Stimulated activated CD4-positive, alpha-beta T cell treated with anti-CD3 and anti-CD28 coated beads, Interleukin-1b, Interleukin-23, amount 100 ng/mL, for 4 hours (primary cell): ENCODE measurements at places on chromosomes 12 and 14.
A peak's percentile ranks its signal among the peaks of the same experiment; 100 is the strongest.

DNA sequence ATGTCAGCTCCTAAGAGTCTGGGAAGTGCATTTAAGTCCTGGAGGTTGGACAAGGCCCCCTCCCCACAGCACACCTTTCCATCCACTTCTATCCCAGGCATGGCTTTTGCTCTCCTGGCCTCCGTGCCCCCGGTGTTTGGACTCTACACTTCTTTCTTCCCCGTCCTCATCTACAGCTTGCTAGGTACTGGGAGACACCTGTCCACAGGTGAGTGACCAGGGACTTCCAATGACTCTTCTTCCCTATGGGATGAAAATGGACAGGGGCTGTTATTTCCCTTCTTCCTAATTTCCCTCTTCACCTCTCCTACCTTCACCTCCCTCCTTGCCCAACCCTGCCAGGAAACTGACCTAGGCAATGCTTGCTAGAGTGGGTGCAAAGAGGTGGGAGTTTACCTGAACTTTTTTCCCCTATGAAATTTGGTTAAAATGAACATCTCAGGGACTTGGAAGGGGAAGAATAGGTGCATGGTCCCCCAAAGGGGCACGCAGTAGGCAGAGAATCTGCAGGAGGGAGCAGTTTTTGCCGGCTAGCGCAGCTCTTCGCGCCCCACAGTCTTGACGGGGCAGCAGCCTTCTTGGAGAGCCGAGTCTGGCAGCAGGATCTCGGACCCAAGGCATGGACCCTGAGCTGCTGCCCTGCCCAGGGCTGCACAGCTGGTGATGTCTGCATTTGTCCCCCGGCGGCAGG lies 9.2 kb downstream of the ARHGEF25 start:
- DNase-seq = no peak

GRCh38 chr12:67748743-67749040 lies 100.1 kb downstream of the DYRK2 start:
- DNase-seq = no peak

GRCh38 chr14:103206836-103207387 lies 83.7 kb downstream of the TNFAIP2 start:
- DNase-seq = no peak

DNA sequence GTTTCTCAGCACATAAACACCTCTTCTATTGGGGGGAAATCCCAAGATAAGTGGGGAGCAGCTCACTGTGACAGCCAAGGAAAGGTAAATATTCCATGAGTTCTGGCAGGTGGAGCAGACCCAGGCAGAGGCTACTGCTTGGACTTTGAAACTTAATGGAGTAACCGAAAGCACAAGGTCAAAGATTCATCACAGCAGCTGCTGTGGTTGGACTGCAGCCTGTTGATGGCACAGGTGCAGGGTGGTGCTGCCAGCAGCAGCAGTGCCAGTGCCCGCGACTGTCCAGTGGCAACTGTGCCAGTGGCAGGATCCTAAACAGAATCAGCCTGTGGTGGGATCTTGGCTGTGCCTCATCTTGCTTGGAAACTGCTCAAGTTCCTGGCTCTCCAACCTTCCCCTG lies 81.4 kb upstream of the ARID2 start:
- no peak for DNase-seq

DNA sequence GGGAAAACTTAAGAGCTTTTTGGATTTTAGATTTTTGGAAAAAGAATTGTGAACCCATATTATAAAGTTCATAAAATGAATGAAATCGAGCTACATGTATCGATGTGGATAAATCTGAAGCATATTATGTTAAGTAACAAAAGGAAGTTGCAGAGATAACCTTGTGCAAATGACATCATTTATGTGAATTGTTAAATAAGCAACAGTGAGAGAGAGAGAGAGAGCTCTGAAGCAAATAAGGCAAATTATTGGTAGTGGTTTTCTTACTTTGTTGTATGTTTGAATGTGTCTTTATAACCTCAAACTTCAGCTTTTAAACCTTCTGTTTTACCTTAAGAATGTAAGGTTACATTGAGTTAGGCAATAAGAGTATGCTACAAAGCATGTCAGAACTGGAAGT lies 78.8 kb downstream of the ERC1 start:
- DNase-seq = no peak

DNA sequence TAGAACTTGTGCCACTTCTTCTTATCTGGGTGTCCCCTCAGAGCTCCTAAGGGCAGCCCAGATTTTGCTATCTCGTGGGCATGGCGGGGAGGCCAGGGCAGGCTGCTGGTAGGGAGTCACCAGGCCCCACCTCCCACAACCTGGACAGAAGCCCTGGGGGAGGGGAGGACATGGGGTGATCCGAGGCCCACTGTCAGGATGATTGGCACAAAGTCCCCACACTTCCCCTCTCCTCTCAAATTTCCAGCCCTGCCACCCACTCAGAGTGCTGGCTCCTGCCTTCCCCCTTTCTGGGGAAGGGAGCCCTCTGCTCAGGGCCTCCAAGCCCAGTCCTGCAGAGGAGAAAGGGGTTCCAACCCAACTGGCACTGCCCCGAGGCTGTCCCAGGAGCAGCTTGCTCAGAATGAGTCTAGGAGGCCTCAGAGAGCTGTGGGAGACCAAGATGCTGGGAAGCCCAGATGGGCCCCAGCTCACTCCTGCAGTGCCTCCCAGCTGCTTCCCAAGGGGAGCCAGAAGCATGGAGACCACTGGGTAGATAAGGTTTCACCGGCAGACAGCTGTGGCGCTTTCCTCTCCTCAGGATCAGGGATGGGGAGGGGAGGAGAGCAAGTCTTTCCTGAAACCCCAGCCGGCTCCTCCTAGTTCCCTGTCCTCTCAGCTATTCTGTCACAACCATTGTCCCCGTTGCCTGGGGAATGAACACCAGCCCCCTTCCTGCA lies 82.8 kb downstream of the B4GALNT3 start:
- DNase-seq = no peak

DNA sequence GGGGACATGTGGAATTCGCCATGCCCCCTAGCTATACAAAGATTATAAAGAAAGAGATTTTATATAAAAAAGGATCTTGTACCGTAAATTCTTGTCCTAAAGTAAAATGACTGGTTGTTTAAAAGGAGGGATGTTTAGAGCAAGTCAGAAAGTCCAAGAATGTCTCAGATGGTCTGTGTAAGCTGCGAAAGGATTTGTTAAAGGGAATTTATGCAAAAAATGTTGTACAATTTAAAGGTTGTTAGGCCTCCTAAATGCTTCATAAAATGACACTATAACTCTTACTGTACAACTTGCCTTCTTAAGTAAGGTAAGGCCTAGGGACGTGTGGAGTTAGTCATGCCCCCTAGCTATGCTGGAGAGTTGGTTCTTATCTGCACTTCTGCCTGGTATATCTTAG lies 237.6 kb downstream of the KCNH5 start:
- no peak for DNase-seq

DNA sequence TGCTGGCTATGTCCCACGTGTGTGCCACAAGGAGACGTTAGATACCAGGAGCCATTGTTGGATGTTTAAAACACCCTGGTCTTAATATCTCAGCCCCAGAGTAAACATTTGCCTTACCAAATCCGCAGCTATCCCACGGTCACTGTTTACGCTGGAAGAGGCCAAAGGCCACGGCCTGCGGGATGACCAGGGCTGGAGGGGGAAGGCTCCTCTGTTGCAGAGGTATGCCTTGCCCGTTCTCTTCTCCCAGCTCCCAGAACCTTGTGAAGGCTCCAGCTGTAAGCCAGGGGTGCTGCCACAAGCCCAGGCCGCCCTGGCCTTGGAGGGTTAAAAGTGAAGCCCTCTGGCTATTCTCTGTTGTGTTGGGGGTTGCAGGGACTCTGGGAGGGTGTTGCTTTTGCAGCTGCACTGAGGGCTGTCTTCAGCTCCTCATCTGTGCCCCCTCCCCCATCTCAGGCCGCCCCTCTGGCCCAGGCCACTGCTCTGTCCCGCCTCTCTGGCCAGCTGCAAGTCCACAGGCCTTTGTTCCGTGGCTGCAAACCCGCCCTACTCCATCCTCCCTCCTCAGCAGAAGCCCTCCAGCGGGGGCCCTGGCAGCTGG lies 2.5 kb downstream of the PLEKHG3 start:
- DNase-seq = no peak

GRCh38 chr14:63692310-63693020 lies 35.4 kb downstream of the SGPP1 start:
- no peak for DNase-seq

DNA sequence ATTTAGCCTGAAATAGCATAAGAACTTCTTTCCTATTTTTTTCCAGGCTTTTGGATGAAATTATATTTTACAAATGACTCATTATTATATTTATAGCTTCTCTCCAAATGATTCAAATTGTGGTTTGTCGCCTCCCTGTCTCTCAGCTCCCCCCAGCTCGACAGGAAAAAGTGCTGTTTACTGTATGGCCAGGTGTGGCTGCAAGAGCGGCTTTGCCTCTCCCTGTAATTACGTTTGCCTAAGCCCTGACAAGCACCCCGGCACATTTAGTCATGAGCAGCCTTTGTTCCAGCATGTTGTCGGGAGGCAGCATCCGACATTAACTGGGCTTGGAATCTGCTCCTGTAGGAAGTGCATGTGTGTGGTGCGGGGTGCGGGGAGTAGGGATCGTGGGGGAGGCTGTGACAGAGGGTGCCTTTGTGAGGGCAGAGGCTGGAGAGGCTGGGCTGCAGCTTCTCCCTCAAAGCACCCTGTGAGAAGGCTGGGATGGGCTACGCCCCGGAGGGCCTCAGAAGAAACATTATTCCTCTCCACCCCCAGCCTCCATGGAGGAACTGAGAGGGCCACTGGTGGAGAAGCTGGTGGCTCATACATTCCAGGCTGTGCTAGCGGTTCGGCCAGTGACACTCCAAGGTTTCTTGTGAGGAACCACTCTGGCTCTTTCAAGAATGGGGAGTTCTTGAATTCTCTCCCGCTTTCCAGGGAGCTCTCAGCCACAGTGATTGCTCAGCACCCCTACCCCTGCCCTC lies 42.1 kb upstream of the CTDSP2 start:
- DNase-seq = no peak

DNA sequence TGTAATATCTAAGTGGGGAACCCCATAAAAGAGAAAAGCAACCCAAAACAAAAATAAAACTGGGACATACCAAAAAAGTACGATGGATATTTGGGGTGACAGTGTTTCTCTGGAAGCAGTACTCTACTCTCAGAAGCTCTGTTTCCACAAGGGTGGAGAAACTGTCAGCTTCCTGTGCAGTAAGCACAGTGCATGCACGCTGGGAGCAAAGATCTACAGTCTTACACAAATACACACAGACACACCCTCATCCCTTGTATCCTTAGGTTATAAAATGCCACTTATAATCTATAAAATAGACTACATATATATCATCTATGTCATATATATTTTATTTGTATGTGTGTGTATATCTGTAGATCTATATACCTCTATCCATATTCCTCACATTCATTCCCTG lies 225.8 kb upstream of the SOX5 start:
- no peak for DNase-seq

GRCh38 chr12:6229224-6230218 lies 29.3 kb downstream of the CD9 start:
- no peak for DNase-seq

DNA sequence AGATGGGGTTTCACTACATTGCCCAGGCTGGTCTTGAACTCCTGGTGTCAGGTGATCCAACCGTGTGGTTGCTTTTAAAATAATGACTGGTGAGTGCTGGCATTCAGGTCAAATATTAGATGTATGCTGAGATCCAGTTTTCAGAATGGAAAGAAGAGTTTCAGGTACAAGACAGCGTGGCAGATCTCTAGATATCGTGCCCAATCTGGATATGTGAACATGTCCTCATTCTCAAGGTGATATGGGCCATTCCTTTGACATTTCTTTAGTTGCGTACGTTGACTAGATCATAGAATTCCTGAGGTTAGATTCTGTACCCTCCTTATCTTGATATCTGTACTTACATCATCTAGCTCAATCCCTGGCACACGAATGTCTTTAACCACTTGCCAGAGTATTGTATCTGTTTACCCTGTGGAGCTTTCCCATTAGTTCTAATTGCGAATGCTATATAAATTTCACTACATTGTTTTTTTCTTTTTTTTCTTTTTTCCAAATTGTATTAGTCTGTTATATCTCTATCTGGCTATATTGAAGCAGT lies 80.2 kb downstream of the ANO6 start:
- no peak for DNase-seq

DNA sequence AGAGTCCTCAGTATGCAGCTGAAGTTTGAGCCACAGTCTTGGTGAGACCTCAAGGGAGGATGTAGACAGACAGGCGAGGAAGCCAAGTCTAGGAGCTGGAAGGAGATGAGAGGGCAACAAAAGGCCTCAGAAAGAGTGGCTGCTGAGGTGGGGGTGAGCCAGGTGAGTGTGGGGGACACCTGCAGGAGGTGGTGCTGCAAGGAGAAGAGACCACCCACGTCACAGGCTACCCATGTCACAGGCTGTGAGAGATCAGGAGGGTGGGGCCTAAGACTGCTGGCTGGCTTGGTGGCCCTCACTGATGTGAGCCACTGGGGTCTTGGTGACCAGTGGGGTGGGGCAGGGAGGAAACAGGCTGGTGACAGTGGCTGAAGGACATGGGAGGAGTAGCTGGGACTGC lies 97.3 kb downstream of the KIF26A start:
- no peak for DNase-seq

GRCh38 chr12:75655315-75655806 lies 144.0 kb upstream of the KRR1 start:
- no peak for DNase-seq

- DNase-seq = no peak
Measured at GRCh38 chr14:105861985-105862465, 335.6 kb downstream of the TMEM121 start.

GRCh38 chr14:80658155-80658554 lies 283.4 kb downstream of the CEP128 start:
- no peak for DNase-seq

- no peak for DNase-seq
Measured at GRCh38 chr14:42001431-42001830, 394.8 kb downstream of the LRFN5 start.

DNA sequence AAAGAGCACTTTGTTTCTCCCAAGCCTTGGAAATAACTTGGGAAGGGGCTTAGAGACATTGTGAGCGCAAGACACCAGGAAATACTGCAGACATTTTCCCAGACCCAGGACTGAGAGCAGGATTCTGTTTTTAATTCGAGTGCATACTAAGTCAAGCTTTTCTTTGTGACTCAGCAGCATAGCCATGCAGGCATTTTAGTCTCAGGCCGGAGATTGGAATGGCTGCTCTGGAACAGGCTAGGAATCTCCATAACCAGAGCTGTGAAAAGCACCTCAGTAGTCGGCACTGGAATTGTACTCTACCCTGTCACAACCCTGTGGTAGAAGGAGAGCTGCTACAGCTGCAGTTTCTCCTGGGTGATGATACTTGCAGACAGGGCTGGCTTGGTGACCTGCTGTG lies 28.9 kb upstream of the GARIN6 start:
- DNase-seq = no peak

GRCh38 chr14:69987406-69988121 lies 108.3 kb downstream of the SMOC1 start:
- DNase-seq = no peak

GRCh38 chr12:81759190-81760051 lies at the start of gene PPFIA2:
PPFIA2 (minus strand) TSS chr12:81759350.
- DNase-seq = peak; percentile 0

DNA sequence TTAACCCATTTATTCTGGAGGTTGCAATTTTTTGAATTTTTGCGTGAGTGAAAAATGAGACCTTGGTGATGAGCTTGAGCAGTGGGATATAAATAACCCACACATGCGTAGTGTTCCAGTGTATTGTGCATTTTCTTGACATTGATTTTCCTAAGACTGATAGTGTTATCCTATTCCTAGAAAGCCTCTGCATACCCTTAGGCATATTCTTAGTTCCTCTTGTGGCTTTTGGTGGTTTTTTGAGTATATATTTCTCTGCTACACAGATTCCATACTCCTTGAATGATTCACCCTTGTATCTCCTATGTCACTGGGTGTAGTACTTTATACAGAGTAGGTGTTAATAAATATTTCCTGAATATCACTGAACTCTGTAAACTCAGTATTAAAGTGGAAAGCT lies 363.4 kb upstream of the PDE3A start:
- no peak for DNase-seq
